ENCODE measurements at places on chromosomes 2 and 18.

DNA sequence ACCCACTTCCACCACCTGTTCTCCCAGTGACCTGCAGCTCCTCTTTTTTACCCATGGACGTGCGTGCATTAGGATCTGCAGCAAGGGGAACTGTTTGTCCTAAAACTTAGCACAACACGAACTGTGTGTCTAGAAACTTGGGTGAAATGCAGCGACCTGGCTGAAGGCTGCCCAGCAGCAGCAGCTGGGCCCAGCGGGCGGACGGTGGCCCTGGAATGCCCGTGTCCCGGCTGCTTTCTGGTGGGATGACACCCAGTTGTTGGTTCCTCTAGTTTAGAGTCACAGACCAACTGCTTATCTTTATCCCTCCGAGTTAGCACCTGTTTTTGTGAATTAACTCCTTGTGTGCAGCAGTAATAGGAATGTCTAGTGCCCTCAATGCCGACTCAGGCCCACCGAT lies 61.9 kb upstream of the PXDN start:
- no peak for DNase-seq

- DNase-seq: no peak
Observed at GRCh38 chr2:60479226-60480088, 74.0 kb downstream of the BCL11A start.

DNA sequence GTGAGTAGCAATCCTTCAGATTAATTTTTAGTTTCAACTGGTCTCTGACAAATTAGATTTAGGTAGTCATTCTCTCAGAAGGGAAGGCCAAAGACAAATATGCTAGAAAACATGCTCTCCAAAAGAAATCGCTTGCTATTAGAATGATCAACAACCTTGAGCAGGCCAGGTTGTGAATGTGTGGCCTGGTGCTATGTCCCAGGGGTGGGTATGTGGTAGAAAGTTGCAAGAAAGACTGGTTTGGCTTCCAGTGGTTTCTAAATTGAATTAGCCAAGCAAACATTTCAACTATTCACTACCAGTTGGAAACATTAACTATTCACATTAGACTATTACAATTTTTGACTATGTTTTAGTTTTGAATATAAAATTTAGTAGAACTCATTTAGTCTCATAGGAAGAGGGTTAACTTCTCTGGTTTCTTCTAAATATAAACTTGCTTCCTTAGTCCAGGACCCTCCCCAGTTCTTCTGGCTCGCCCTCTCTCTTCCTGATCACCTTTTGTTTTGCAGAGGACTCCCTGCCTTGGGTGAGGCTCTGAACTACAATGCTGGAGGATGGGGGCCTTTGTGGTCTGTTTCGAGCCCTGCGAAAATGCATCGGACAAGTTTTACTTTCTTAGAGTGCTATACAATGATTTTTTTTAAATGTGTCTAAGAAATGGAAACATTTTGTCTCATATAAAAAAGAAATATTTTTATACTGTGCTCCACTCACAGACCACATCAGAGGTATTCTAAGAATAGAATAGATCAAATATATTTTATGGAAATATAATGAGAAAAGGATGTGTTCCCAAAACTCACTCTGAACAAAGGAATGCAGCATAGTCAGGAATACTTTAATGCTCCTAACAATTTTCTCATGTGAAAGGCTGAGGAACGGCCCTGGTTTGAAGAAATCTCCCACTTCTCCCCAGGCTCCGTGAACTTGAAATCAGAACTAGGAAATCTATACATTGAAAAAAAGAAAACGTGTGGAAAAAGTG lies 375.0 kb upstream of the ZEB2 start:
- DNase-seq: no peak

DNA sequence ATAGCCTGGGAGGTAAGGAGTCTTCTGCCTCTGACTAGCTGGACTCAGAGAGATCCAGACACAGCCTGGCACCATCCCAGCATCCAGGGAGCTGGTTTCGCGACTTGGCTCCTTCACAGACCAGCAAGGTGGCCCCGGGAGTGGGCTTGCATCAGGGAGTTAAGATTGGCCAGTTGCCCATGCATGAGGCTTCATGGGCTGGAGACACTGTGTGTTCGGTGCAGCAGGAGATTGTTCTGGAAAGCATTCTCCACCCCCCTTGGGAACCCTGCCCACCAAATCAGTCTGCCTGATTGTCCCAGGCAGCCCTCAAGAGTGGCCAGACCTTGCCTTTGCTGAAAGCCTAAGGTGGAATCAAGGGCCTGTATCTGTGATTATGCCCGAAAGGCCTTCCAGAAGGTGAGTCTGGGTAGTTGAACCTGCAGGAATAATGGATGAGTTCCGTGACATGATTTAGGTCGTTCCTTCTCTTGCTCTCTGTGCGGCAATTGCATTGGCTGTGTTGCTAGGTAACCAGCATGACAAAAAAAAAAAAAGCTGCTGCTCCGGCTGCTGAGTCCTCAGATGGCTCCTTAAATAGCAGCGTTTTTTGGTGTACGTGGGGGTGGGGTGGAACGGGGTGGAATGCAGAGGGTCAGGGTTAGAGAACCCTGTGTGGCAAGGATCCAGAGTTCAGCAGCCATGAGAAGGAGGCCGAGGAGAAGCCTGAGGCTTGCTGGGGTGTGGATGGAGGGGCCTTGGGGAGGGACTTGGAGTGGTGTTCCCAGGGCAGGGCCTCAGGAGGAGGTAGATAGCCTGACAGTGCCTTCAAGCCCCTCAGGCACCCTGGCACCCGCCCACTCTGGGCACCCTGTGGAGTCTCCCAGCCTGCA lies 93.0 kb upstream of the MCFD2 start:
- DNase-seq: no peak

DNA sequence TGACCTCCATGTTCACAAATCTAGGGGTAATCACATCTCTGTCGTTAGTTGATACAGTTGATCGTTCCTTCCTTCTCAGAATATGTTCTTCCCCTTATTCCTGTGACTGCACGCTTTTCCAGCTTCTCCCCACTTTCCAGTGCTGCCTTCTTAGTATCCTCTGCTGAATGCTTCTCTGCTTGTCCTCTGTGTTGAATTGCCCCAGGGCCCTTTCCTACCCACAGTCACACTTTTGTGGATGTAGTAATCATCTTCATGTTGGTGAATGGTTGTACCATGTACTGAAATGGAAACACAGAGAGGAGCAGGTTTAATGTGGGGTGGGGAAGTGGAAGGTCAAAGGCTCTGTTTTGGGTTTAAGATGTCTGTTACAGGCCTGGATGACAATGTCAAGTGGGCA lies 47.2 kb downstream of the EML6 start:
- DNase-seq: no peak

DNA sequence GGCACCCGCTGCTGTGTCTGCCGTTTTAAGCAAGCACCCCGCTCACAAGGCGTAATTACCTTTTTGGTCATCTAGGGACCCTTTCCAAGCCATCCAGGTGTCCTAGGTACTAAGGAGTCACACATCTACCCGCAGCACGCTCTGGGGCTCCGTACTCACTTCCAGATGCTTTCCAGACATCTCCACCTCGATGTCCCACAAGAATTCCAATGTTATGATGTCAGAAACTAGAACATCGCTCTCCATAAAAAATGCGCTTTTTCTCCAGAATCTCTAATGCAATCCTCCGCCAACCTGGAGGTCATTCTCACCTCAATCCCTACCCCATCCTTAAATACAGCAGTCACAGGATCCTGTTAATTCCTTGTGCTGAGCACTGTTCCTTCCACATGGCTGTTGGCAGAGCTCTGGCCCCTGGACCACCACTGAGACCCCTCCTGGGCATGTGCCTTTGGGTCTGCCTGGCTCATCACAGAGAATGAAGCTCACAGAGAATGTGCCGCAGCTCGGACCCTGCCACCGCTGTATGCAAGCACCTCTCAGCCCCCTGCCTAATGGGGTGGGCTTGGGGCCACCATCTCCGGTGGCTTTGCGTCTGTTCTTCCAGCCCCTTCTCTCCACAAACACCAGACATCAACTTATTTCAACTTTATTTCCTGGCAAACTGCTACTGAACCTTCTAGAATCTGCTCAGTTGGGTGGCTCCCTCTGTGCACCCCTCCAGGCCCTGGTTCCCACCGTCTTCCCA lies 4.6 kb upstream of the PXDN start:
- no peak for DNase-seq

- no peak for DNase-seq
Observed at GRCh38 chr18:32770054-32770665, 2.7 kb downstream of the KLHL14 start.

DNA sequence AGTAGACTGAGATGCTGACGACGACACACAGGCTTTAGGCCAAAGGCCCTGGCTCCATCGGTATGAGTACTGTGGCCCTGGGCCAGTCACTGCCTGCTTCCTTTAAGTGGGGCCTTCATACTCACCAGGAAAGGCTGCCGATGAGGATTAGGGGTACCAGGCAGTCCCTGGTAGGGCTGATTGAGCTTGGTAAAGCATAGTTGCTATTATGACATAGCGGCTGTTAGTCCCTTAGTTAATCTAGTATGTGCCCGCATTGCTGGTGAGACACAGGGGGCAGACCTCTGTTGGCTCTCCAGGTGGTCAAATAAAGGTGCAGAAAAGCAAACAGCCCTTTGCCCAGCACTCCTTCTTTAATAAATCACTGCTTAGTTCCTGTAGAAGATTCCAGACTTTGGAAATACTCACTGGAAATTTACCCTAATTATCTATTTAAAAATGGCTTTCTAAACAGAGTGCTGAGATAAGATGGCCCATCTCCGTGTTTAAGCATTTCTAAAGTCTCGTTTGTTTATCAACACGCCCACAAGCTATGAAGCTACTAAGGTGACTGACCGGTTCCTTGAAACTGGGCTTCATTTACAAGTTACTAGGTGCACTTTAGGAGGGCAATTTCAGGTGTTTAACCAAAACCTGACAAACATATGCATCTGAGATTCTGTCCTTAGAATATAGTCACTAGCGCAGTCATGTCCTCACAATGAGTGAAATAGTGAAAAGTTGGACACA lies 8.7 kb upstream of the BIN1 start:
- no peak for DNase-seq

DNA sequence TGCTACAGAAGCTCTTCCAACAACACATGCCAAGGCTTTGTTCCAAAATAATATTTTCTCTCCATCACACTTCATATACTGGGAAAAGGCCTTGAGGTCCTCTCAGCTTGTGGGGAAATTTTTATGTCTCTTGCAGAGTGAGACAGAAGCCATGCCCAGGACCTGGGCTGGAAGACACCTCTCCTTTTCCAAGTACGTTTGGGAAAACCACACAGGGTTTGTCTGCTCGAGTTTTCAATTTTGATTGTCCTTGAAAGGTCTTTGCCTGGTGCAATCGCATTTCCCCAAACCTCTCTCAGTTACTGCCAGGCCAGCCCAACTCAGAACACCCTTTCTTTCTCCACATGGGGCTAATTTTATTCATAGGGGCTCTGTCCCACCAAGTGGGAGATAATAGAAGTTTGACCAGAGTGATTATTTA lies 272.2 kb downstream of the OSR1 start:
- no peak for DNase-seq

GRCh38 chr2:60527762-60528161 lies 25.7 kb downstream of the BCL11A start:
- no peak for DNase-seq

GRCh38 chr18:34866310-34866709 lies 156.2 kb downstream of the DTNA start:
- no peak for DNase-seq

DNA sequence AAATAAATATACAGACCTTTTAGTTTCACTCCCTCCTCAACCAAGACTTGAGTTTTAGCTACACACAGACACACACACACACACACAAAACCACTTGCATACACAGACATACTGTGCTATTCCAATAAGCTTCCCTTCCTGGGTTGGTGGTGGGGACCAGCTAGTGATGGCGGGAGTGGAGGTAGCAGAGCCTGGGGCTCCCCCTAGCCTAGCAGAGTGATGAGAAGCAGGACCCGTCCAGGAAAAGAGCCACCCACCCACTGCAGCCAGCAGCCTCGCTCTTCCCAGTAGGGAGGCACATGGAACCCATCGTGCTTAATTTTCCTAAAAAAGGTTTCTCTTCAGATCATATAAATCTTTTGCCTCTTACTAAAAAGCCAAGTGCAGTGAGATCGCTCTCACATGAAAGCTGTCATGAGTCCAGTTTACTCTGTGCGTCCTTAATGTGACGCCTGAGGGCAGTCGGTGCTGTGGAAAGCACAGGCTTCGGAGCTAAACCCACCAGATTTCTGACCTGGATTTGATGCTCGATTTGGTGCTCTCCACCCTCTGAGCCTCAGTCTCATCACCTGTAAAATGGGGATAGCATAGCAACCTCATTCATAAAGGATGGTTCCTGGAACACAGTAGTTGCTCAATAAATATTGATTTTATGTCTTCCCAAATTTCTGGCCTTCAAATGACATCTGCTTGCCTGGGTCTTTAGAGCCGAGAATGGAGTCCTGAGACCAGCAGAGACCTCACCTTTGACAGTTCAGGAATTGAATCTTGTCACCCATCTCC lies 60.1 kb upstream of the YWHAQ start:
- DNase-seq: no peak

GRCh38 chr2:180848393-180848792 lies 132.0 kb upstream of the UBE2E3 start:
- no peak for DNase-seq

DNA sequence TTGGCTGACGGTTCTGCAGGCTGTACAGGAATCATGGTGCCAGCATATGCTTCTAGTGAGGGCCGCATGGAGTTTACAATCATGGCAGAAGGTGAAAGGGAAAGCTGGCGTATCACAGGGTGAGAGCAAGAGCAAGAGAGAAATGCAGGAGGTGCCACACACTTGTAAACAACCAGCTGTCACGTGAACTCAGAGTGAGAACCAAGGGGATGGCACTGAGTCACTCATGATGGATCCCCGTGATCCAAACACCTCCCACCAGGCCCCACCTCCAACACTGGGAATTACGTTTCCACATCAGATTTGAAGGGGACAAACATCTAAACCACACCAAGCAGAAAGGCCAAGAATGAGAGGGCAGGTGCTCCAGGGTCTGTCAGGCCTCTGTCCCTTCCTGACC lies 185.0 kb upstream of the PID1 start:
- no peak for DNase-seq

DNA sequence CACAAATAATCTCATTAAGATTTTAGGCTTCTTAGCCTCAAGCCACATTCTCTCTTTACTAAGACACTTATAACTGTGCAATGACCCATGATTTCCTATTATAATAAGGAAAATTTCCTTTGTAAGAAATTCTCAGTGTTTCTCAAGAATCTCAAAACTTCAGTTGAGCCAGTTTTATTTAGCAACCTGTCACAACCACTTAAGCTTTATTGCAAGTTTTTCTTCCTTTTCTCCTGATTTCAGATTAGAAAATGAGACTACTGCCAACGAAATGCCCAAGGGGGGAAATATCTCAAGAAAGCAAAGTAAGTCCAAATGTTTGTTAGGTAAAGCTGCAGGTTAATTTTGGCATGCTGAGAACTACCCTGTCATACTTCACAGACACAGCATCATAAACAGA lies 178.5 kb downstream of the THADA start:
- no peak for DNase-seq

DNA sequence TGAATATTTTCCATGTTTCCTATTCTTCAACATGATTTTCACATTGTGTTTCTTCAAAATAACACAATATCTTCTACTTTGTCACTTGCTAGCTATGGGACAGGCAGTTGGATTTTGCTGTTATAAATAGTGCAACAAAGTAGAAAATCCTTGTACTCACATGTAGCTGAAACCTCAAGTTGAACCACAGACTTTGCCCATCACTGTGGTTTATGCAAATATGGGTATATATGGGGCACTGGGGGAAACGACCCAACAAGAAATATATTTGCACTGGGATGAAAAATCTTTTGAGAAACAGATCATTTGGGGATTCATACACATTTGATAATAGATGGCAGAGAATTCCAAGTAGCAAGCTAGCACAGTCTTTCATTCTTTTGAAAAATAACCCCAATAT lies 486.3 kb upstream of the MAP2 start:
- no peak for DNase-seq
